Stimulated activated CD8-positive, alpha-beta memory T cell treated with anti-CD3 and anti-CD28 coated beads, Interleukin-4, amount 100 ng/mL, for 48 hours (primary cell): ENCODE measurements at places on chromosomes 6 and 20.

- no peak for DNase-seq
These were observed 200.3 kb downstream of the EPM2A start for GRCh38 chr6:145534989-145535388.

DNA sequence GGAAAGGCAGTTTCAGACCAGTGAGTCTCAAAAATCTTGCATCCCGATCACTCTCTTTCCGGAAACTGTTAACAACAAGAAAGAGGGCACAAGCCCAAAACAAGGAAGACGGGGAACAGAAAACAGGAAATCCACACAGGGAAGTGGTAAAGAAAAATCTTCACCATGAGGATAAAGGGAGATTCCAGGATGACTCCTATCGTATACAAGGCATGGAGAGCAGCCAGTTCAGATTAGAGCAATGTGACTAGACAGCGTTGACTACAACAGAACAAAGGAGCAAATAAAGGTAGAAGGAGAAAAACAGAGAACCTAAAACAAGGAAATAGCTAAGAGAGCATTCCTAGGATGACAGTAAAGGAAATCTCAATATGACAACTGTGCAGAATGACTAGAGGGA is 26.5 kb downstream of the VNN1 start:
- no peak for DNase-seq

DNA sequence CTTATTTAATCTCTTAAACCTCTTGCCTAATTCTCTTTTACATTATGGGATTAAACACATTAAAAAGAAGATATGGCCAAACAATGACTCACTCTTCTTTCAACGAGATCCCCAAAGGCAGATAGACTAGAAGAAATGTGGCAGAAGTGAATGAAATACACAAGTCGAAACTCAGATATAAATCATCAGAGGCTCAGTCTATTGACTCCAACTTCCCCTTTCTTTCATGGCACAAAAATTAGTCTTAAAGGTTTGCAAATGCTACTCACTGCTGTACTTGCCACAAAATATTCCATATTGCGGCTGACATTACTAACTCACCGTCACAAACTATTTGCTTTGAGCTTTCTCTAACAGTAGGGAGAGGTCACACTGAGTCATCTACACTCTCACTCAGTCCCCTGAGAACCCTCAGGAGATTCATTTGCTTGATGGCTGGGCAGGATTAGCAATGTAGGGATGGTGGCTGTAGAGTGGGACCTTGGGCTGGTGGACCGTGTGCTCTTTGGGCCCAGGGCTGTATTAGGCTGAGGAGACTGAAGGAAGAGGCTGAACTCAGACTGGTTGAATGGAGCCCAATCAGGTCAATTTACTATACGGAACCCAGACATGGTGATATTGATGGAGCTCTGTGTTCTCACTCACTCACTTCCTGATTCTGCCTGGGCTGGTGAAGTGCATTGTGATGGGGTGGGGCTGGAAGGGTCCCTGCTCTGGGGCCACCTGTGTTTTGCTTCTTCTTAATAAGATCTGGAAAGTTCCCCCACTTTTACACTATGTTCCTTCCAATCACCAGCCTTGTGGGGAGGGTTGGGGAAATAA is 42.8 kb upstream of the UBR2 start:
- no peak for DNase-seq

GRCh38 chr6:52326540-52327364 is 35.2 kb upstream of the PAQR8 start:
- DNase-seq, result no peak

GRCh38 chr6:142694054-142694453 is 250.9 kb downstream of the HIVEP2 start:
- no peak for DNase-seq

DNA sequence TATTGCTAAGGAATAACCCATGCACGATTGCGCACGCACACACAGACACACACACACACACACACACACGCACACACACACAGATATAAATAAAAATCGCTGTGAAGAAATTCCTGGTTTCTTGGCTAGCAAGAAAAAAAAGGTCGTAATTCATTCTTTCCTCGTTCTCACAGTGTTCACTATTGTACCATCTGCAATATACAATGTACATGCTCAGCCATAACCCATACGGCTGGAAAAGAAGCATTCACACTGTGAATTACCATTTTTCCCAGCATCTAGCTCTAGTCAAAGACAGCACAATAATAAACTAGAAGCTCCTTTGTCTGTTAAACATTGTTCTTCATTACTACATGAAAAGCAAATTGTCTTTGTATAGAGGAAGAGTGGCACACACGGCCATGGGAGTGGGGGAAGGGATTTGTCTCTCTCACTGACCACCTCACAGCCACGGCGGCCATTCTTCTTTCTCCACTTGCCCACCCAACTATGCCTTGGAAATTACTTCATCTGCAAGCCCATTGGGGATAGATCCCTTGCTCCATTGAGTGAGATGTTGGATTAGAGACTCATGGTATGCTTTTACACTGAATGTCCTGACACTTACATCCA is 115.3 kb upstream of the ID4 start:
- no peak for DNase-seq

- DNase-seq, result no peak
These were observed 146.7 kb downstream of the PLCB4 start for GRCh38 chr20:9215539-9215938.

- DNase-seq, result no peak
These were observed 77.3 kb downstream of the CHD6 start for GRCh38 chr20:41540918-41541317.

DNA sequence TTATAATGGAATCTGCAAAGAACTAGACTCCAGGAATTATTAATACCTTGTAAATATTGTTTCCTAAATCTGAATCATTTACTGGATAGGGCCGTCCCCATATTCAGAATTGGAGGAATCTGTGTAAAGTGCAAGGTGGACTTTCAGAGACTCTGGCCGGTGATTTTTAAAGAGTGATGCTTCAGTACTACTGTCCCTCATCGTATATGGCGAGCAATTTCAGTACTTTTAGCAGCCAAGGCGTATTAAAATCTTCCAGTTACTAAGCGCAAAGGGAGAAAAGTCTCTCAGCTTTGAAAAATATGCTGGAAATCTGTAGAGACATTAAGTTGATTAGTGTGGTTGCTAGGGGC is 483 bp downstream of the SMIM26 start:
- DNase-seq, result no peak

DNA sequence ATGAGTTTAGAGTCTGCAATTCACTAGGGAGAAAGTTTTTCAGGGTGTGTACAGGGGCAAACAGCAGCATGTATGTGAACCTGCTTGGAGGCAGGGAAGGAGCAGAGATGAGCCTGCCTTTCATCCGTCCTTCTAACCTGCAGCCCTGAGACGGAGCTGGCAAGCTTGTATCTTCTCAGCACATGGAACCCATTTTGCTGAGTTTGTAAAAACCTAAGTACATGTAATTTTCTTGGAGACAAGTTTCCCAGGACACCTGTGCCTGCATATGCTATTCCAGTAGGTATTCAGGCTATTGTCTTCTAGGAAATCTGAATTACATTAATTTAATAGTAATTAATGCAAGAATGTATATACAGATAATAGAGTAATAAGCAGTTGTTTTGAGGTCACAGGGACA is 28.8 kb upstream of the MOXD1 start:
- no peak for DNase-seq

DNA sequence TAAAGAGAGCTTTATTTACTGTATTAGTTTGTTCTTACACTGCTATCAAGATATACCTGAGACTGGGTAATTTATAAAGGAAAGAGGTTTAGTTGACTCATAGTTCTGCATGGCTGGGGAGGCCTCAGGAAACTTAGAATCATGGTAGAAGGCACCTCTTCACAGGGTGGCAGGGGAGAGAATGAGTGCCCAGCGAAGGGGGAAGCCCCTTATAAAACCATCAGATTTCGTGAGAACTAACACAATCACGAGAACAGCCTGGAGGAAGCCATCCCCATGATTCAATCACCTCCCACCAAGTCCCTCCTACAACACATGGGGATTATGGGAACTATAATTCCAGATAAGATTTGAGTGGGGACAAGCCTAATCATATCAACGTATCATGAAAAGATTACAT is 27.2 kb downstream of the ARID1B start:
- DNase-seq, result no peak

DNA sequence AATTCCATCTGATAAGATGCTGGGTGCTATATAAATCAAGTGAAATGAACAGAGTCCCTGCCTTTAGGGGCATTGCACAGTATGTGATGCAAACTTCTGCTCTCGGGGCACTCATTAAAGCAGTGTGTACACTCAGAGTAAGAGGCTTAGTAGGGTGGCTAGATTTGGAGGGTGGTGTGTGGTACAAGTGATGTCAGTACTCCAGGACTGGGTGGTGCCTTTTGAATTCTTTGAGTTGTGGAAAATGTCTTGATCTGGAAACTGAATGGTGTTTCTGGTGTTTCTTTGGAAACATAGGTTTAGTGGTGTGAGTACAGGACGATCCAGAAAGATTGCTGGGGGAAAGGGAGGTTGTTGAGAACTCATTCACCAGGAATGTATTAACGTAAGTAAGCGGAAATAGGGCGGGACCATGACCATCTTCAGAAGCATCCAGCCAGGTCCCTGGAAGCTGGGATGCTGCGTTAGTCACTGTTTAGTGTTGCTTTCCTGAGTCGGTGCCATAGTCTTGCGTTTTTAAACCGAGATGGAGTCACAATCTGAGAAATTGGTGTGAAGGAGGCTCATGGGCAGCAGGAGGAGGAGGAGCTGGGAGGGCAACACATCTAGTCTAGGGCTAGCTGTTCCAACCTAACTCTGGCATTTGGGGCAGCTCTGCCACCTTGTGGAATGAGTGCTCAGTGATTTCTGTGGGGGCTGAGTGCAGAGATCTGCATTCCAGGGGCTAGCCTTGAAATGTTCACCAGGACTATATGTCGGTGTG is 70.3 kb downstream of the SCAND1 start:
- DNase-seq, result peak; percentile 68

DNA sequence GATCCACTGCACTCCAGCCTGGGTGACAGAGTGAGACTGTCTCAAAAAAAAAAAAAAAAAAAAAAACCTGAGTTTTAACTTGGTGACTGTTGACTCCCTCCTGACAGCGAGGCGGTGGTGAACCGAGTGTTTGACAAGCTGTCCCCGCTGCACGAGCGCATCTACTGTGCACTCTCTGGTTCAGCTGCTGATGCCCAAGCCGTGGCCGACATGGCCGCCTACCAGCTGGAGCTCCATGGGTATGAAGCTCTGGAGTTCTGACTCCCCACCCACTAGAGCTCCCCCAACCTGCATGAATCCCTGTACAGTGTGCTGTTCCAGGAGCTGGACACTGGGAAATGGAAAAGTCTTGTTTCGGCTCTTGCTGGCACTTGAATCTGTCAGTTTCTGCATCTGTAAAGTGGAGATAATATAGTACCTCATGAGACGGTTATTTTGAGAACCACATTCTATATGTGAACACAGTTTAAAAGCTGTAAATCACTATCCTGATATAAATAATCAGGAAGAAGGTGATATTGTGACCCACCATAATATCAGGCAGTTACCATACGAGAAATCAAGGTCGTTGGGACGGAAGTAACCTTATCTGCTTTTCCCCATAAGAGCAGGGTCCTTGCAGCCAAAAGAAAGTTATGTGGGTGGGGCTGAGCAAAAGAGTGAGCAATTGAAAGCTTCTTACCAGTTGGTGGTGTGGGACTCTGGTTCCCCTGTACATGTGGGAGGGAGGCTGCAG is 3.3 kb downstream of the PSMB9 start:
- DNase-seq, result no peak

GRCh38 chr20:658731-659291 is 5.8 kb upstream of the SRXN1 start:
- DNase-seq, result no peak

DNA sequence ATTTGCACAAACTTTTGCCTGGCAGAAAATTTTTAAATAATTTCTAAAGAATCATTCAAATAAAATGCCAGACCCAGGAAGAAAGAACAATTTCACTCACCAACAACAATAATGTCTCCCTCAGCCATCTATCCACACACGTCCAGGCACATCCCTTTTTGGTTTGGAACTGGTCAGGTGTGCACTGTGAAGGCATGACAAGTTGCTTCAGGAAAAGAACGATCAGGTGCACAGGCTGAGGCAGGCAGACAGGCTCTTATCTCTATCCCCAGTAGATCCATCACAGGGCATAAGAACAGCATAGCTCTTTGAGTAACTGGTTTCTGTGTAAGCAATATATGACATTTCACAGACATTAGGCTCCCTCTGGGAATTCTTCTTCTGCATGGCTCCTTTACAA is 18.1 kb upstream of the NXT1 start:
- no peak for DNase-seq

GRCh38 chr20:31569163-31570020 is 35.7 kb upstream of the ID1 start:
- DNase-seq, result peak; percentile 84

DNA sequence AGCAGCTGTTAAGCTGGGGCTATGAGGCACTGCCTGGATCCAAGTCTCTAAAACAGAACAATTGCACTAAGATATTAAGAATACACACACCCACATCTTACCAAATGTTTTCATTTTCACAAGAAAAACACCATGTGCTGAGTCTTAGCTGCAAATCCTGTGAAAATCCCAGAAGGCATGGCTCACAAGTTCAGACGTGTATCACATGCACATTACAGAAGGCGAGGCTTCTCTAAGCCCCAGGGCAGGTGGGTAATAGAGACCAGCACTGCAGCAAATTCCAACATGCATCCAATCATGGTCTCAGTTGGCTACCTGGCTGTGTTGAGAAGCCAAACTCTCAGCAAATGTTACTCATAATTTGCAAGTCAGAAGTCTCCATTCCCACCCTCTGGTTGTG is 16.2 kb upstream of the CST3 start:
- no peak for DNase-seq

DNA sequence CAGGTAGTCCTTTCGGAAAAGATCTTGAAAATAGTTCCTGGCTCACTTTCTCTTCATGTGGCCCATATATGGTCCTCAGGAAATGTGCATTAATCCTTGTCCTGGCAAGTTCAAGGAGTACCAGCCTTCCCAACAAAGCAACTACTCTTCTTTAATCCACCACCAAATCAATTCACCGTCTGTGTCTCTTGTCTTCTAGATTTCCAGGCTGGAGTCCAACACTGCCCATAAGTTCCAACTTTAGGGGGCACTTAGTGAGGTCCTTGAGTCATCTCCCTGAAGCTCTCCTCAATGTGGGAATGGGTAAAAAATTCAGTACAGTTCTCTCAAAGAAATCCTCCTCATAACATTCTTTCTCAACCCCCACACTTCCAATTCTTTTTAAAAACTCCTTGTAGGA is 6.9 kb upstream of the DAAM2 start:
- DNase-seq, result no peak

DNA sequence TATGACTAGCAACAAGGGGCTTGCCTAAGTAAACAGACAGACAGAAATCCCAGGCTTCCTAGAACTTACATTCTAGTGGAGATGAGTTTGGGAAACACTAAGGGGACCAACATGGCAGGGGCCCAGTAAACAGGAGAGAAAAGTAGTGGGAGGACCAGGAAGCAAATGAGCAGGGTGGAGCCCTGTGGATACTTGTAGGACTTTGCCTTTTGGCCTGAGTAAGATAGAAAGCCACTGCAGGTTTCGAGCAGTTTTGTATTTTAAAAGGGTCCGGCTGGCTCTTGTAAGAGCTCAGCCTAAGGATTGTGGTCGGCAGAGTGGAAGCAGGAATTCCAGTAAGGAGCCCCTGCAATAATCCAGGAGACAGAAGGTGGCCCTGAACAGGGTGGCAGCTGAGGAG is 125.5 kb downstream of the MAP3K7 start:
- DNase-seq, result no peak

- DNase-seq, result peak; percentile 47
These were observed 68.6 kb upstream of the CCN6 start for GRCh38 chr6:111985202-111985731.

- DNase-seq, result no peak
These were observed 46.4 kb upstream of the NT5E start for GRCh38 chr6:85403331-85404015.

- no peak for DNase-seq
These were observed 105.8 kb downstream of the SLX4IP start for GRCh38 chr20:10540636-10541493.

- no peak for DNase-seq
These were observed 37.1 kb downstream of the PIGU start for GRCh38 chr20:34639755-34640222.
